ENCODE measurements at places on chromosomes 7 and 10.

DNA sequence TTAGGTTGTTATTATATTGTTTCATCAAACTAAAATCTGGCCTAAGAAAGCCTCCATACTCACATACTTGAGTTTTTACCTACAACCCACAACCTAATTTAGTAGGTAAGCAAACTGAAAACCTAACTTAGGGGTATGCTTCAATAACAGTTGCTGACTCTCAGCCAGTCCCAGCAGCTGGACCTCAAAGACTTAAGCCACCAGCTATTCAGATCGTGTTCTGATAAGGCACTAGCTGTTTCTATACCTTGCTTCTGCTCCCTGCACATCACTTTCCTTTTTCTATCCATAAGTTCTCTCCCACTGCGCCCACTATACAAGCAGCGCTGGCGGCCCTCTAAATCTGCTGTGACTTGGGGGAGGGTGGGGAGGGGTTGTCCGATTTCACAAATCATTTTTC lies 42.3 kb downstream of the SUGCT start:
- no peak for DNase-seq

DNA sequence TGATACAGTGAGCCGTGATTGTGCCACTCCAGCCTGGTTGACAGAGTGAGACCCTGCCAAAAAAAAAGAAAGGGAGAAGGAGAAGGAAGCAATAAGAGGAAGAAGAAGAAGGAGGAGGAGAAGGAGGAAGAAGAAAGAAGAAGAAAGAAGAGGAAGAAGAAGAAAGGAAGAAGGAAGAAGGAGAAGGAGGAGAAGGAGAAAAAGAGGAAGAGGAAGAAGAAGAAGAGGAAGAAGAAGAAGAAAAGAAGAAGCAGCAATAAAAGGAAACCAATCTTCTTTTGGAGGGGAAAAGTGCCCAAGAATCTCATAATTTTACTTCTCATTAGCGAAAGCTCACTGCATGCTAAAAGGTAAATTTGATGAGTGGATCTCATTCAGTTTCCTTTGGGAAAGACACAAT lies 85.7 kb upstream of the GLCCI1 start:
- no peak for DNase-seq

- DNase-seq = no peak
Measured at GRCh38 chr10:71234970-71235685, 22.8 kb downstream of the UNC5B start.

DNA sequence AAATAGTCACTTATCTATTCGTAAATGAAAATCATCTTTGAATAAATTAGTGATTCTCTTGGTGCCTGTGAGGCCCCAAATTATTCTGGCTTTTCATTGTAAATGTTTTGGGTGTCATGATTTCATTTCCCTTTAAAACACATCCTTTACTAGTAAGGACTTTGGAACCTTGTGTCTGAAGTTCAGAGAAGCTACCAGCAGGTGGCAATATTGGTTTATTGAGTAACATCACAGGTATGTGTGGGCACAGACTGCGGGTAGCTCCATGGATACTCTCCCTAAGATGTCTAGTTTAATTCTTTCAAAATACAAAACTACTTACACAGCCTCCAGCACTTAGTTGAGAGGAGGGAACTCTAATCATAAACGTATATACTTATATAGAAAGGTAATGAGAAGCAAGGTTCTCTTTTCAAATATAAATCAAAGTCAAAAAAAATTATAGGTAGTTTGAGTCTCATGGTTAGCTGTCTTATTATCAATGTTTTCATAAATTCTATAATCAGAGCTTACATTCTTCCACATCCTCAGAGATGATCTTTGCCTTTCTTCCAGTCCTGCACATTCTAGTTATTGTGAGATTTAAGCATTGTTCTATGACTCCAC lies 449.6 kb downstream of the GRM8 start:
- DNase-seq = no peak

- DNase-seq = no peak
Measured at GRCh38 chr10:75610183-75610582, 178.8 kb downstream of the LRMDA start.

- DNase-seq = no peak
Measured at GRCh38 chr10:13813550-13813949, 226.8 kb downstream of the PRPF18 start.

DNA sequence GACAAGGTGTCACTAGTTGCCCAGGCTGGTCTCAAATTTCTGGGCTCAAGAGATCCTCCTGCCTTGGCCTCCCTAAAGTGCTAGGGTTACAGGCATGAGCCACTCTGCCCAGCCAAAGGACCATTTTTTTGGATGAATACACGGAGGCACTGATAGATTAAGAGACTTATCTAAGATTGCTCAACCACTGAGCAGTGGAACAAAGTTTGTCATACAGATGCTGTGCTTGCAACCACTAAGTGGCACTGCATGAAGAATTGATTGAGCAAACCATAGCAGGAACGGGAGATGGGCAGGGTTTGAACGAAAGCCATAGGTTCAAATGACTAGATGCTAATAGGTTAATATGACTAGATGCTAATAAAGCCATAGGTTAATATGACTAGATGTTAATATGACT lies 61.1 kb downstream of the EBLN1 start:
- DNase-seq = no peak

GRCh38 chr10:114515298-114515914 lies 111.1 kb upstream of the AFAP1L2 start:
- DNase-seq = no peak

- no peak for DNase-seq
Measured at GRCh38 chr10:71087622-71088021, 124.7 kb upstream of the UNC5B start.

- DNase-seq = no peak
Measured at GRCh38 chr10:87991946-87992345, 128.5 kb downstream of the PTEN start.

GRCh38 chr7:154794147-154794780 lies 208.7 kb downstream of the PAXIP1 start:
- DNase-seq = no peak

GRCh38 chr7:4136501-4137110 lies 545.5 kb upstream of the FOXK1 start:
- no peak for DNase-seq

- DNase-seq = no peak
Measured at GRCh38 chr7:22667562-22668239, 59.3 kb upstream of the IL6 start.

GRCh38 chr10:22823109-22823508 lies 104.7 kb upstream of the ARMC3 start:
- no peak for DNase-seq

DNA sequence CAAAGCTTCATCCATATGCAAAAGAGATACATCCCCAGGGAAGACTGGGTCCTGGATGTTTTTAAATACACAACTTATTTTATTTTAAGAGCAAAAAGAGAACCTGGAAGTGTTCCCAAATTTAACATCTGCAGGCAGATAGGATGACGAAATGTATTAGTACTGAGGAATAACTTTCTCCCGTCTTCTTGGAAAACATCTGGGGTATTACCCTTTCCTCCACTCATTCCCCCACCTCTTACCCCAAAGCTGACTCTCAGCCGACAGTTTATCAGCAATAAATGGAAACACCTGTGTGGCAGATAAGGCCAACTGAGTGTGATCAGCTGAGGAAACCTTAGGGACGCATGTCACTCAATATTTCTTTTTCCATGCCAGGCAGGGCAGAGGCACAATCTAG lies 435.6 kb upstream of the NPVF start:
- DNase-seq = no peak

- DNase-seq = no peak
Measured at GRCh38 chr7:142412551-142413193, 154.8 kb upstream of the PRSS58 start.

Data from stimulated activated CD8-positive, alpha-beta memory T cell treated with anti-CD3 and anti-CD28 coated beads, Interleukin-12 subunit alpha, Interleukin-12 subunit beta, amount 100 ng/mL, for 4 hours (primary cell).